ENCODE measurements at places on chromosomes 12 and 14.

DNA sequence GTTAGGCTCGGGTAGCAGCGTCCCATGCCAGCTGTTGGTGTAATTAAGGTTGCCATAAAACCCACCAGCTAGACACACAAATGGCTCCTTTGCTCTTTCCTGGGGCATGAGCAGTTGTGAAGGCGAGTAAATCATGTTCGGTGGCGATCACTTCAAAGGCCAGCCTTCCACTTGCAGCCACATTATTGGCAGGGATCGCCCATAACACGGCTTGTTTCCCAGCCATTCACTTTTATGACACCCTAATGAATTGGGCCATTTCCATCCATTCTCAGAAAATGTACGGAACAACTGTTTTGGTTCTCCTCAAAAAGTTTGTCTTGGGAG lies 63.4 kb downstream of the BEGAIN start:
- no peak for DNase-seq

DNA sequence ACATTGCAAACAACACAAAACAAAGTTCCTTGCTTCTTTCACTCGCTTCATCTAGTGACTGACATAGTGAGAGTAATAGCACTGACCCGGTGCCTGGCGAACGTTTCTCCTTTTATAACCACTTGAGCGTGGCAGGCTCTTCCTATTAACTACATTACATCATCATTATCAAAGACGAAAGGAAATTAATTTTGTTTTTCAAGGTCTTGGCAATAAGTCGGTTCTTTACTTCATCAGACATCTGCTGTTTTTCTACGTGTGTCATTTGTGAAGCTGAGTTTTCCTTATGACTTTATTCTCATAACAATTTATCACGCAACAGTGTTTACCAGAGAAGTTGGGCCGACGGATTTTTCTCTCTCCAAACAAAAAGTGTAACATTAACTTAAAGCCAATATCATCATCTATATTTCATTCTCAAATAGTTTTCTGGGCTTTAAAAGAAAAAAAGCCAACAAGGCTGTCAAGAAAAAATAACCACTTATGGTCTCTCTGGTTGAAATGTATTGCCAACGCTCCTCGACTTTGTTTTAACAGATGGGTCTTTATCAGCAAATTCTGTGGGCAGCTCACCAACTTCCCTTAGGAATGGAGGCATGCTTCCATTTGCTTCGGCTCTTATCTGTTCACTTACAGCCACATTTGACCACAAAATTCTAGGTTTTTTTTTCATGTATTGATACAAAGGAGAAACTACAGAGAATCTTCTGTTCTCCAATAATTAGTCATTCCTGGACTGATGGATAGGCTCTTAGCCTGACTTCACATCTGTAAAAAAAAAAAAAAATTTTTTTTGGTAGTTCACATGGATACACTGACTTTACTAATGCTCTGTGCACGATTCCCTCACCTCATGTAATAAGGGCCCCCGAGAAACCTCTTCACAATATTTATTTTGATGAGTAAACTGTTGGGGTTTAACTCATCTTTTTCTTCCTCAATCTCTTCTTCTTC lies 97.1 kb upstream of the CDKN3 start:
- no peak for DNase-seq

DNA sequence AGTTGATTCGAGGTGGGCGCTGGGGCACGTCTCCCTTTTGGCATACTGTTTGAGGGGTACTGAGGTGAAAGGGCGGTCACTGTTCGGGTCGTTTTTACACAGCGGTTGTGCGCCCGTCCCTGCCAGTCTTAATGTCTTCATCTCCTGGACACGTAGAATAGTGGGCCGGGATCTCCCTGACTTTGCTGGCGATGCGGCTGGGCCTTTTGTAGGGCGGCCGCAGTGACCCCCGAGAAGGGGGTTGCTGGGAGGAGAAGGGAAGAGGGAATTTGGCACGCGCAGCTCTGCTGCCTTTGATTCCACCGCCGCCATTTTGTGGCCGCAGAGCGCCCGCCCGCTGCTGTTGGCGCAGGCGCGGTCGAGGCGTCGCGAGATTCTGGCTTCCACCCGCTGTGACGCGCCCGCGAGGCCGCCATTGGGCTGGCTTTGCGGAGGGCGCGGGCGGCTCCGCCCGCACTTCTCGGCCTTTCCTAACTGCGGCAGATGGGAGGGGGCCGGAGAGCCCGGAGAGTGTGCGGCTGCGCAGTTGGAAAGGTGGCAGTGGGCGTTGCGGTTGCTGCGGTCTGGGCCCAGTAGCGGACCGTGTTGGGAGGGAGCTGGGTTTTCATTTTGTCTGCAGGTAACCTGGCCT lies 542 bp downstream of the SRSF5 start:
- peak; percentile 93 for DNase-seq

DNA sequence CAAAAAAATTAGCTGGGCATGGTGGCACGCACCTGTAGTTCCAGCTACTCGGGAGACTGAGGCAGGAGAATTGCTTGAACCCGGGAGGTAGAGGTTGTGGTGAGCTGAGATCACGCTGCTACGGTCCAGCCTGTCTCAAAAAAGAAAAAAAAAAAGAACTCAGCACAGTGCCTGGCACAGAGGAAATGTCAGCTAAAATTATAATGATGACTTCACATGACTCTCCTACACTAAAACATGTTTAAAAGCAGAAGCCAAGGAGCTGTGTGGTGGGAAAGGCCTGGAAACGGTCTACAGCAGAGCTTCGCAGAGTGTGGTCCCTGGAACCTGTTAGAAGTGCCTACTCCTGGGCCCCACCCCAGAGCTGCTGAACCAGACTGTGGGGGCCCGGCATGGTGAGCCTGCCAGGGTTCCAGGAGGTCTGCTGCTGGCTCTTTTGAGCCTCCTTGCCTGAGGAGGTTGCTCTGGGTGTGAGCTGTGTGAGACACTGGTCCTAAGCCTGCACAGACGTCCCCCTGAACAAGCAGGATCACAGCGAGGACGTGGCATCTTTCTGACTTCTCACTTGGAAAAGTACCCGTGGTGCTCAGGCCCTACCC lies 28.1 kb downstream of the TCHP start:
- DNase-seq = no peak

DNA sequence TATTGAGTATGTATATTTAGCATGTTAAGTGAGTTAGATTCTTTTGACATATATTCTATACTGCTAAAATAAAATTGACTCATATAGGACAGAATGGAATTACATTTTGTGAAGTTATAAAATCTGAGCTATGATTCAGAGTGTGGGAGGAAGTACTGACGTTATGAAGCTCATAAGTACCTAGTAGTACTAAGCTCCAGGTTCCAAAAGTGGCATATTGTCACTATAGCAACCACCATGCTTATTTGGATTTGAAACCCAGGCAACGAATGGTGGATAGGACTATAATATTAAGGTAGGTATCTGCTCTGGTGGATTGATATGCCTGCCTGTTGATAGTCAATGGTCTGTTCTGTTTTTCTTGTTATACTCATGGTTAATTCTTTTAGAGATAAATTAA lies 2.2 kb upstream of the FBXO33 start:
- no peak for DNase-seq

GRCh38 chr12:11656550-11656949 lies 7.1 kb downstream of the ETV6 start:
- DNase-seq = no peak

- DNase-seq = no peak
Measured at GRCh38 chr12:50625029-50625925, 120.5 kb downstream of the DIP2B start.

- DNase-seq = no peak
Measured at GRCh38 chr14:55361190-55361589, 50.4 kb downstream of the ATG14 start.

DNA sequence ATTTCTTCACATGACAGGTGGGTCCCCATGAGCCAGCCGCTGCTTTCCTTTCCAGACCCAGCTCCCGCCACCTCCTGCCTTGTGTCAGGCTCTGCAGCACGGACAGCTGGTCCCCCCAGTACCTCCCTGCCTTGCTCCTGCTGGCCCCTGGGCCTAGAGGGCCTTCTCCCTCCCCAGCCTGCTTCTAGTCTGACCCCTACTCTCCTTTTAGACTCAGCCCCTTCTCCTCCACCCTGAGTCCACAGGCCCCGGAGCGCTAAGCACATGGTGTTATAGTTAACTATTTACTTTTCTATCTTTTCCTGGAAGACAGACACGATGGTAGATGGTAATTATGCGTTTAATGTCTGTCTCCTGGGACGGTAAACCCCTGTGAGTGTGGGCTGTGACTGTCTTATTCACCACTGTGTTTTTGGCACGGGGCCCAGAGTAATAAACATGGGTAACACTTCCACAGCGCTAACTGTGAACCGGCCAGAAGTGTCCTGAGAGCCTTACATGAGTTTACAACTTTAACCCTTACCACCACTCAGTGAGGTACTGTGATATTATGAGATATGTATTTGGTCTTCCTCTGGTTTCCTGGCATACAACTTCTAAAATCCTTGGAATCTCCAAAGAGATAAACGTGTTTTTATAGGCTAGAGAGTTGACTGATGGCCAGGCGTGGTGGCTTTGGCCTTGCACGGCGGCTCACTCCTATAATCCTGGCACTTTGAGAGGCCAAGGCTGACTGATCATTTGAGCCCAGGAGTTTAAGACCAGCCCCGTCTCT lies 41.2 kb downstream of the DGLUCY start:
- DNase-seq = no peak

DNA sequence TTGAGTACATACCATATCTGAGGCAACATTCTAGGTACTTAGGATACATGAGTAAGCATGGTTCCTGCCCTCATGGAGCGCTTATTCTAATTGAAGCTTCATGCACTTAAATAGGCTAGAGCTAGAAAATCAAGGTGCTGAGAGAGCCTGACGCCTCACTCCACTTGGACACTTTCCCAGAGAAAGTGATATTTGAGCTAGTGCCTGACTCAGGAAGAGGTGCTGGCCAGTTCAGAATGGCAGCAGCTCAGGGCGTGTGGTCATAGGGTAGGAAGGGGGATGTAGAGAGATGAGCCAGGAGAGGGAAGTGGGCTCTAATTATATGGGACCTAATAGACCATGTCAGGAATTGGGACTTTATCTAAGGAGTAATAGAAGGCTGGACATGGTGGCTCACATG lies 33.3 kb downstream of the TULP3 start:
- DNase-seq = no peak

GRCh38 chr12:48972213-48972951 lies 847 bp upstream of the WNT10B start:
- no peak for DNase-seq

DNA sequence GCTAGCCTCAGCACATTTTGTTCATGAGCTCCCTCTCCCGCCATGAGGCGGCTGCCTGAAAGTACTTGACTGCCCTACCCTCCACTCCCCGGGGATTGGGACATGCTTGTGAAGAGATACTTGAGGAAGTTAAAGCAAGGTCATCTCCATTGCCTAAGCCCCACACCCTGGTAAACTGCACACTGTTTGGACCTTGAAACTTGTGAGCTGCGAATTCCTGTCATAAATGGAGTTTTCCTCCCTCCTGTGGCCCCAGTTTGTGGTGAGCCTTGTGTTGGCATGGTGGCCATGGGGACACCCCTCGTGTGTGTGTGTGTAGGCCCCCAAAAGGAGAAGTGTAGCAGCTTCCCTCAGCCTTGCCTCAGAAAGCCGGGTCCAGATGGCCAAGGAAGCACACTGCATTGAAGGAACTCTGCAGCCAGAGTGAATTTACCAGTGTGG lies 395.5 kb downstream of the ZFP36L1 start:
- no peak for DNase-seq

DNA sequence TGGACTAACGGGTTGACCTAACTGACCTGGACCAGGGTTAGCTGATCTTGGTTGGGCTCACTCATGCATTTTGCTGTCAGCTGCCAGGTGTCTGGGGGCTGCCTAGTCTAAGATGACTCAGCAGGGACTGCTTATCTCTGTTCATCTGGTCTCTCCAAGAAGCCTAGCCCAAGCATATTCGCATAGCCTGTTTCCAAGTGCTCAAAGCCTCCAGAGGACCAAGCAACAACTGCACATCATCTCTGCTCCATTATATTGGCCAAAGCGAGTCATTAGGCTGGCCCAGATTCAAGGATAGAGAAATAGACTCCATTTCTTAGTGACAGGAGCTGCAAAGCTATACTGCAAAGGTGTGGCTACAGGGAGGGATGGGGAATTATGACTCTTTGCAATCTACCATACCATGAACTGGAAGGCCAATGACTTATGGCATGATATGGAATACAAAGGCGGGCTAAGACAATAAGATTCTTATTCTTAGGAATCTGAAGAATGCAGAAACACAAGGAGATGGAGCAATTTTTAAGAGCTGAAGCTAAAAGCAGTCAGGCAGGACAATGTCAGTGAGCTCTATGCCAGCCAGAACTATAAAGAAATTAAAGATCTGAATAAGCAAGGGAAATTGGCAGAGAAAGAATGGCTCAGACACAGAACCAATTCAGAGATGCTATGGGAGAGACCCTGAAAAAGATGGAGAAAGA lies 194.6 kb upstream of the FSCB start:
- DNase-seq = no peak

GRCh38 chr12:5789469-5789968 lies 155.5 kb downstream of the ANO2 start:
- no peak for DNase-seq

DNA sequence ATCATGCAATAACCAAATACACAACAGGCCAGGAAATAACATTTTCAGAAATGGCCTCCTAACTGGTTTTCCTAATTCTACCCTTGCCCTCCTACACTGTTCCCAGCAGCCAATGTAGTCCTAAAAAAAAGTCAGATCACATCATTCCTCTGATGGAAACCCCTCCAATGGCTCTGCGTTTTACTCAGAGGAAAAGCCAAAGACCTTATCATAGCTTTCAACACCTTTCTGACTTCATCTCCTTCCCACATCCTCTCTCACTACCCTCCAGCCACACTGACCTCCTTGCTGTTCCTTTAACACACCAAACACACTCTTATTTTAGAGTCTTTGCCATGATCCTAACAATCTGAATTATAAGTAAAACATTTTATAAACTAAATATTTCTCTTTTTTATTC lies 1.1 kb downstream of the MED6 start:
- no peak for DNase-seq

GRCh38 chr12:125794401-125794800 lies 729.2 kb downstream of the AACS start:
- DNase-seq = no peak

- DNase-seq = no peak
Measured at GRCh38 chr14:78228702-78229327, 58.6 kb downstream of the NRXN3 start.

DNA sequence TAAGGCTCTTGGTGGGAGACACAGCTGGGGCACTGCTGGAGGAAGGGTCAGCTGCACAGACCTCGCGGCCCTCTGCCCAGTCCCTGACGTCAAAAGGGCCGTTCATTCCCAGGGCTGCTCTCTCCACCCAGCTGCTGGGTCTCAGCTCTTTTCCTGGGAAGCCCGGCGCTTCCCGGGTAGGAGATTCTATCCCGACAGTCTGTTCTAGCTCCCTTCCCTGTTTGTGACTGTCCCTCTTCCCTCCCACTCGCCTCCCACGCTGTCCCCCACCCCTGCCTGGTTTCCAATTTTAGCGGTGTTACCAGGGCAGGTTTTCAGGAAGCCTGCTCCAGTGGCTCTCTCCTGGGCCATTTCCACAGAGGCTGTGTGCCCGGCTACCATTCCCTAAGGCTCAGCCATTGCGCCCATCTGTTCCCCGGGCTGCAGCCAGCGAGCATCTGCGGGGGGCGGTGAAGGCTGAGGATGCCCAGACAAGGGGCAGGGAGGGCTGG lies 186.6 kb downstream of the CACNA1C start:
- no peak for DNase-seq

Data from activated CD4-positive, CD25-positive, alpha-beta regulatory T cell treated with anti-CD3 and anti-CD28 coated beads, Interleukin-2, amount 50 U/mL, for 72 hours (primary cell).